Renal cortical epithelial cell (primary cell): ENCODE measurements at places on chromosomes 12 and 14.
A peak's percentile ranks its signal among the peaks of the same experiment; 100 is the strongest.

GRCh38 chr12:119864591-119864990 lies 12.5 kb downstream of the CIT start:
- no peak for DNase-seq

DNA sequence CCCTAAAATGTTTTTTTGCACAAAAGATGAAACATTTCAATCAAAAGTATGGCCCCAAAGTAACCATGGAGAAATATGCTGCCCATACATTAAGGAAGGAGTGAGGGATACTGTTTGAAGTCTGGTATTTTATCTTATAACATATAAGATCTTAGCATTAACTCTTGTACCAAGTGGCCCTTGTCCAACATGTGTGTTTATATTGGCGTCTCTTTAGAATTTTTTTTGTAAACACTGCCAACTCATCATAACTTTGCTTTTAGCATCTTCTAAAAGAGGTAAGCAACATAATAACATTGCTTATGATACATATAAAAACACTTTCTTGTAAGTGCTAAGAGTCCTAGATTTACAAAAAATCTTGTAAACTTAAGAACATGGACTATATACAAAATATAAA lies 419.7 kb downstream of the ADAMTS20 start:
- no peak for DNase-seq

DNA sequence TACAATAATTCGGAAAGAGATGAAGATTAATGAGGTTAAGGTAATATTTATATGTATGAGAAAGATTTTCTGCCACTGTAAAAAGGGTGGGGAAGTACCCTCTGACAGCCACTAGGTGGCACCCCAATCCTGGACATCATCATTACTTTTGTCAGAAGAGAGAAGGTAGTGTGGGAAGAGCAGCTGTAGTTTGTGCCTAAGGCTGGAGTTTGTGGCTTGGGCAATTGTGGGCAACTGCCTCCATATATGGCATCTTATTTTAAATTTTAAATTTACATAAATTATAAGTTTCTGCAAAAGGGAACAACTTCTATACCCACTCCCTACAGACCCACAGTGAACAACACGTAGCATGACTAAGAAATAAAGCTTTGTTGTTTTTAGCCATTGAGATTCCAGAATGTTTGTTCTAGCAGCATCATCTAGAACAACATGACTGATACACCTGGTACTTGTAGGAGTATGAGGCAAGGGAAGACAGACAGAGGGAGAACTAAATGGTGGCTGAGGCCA lies 34.4 kb upstream of the SYCP3 start:
- peak; percentile 54 for DNase-seq

DNA sequence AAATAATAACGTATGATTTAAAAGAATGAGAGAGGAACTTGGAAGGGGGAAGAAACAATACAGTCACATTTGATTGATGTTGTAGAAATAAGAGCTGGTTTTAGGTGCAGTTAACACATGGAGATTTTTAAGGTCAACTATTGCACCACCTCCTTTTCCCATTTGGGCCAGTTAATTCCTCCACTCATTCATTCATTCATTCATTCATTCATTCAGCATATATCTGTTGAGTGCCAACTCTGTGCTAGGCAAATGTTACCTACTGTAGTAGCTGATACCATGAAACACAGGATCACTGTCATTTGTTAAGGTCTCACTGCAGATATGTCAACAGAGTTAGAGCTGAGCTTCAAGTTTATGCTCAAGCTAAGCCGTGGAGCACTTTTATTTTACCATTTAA lies 115.7 kb upstream of the ARID2 start:
- DNase-seq = no peak

- peak; percentile 26 for DNase-seq
Measured at GRCh38 chr12:58314610-58315009, 373.2 kb downstream of the ATP23 start.

DNA sequence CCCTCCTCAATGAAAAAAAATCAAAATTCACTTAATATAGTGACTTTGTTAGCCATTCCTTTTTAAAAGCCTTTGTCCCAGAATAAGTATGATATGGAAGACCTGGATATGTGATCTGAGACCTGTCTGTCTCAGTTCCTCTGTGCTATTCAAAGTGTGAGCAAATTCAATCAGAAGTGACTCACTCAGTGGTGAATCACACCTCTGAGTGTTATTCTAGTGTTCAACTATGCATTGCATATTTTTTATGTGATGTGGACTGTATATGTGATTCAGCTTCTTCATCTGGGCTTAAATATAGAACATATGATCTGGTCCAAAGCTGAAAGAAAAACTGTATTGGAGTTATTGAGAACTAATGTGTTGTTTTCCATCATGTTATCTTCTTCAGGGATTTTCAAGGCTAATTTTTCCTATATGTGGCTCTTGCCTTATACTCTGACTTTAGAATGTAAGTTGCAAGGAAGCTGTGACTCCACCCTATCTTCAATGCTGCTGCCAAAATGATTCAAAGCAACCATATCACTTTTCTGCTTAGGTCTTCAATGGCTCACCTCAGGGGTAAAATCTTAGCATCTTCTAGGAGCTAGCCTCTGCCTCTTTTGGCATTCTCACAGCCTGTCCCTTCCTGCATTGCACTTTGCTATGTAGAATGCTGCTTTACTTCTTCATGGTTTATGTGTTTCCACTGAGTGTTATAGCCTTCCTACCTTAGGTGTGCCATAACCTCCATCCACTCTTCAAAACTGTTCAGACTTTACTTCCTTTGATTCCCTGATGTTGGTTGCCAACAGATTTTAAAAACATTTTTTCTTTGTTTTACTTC lies 169.8 kb downstream of the OTOGL start:
- DNase-seq = peak; percentile 90

- DNase-seq = no peak
Measured at GRCh38 chr14:100540141-100540925, 46.9 kb downstream of the BEGAIN start.

DNA sequence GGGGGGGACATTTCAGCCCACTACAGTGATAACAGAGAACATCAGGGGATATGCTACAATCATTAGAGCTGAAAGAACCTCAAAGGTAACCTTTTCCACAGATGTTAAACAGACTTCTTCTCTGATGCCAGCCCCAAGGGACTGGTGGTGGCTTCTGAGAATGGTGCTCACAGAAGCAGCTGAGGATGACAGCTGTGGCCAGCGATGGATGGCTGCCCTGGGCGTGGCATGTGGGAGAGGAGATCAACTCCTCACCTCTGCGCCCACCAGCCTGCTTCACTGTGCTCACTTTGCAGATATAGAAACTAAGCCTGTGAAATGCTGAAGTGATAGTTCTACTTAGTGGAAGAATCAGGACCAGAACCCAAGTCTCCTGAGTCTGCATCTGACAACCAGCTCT lies 33.0 kb downstream of the FOXN3 start:
- DNase-seq = no peak

GRCh38 chr12:22971701-22972191 lies 346.8 kb downstream of the ETNK1 start:
- no peak for DNase-seq

DNA sequence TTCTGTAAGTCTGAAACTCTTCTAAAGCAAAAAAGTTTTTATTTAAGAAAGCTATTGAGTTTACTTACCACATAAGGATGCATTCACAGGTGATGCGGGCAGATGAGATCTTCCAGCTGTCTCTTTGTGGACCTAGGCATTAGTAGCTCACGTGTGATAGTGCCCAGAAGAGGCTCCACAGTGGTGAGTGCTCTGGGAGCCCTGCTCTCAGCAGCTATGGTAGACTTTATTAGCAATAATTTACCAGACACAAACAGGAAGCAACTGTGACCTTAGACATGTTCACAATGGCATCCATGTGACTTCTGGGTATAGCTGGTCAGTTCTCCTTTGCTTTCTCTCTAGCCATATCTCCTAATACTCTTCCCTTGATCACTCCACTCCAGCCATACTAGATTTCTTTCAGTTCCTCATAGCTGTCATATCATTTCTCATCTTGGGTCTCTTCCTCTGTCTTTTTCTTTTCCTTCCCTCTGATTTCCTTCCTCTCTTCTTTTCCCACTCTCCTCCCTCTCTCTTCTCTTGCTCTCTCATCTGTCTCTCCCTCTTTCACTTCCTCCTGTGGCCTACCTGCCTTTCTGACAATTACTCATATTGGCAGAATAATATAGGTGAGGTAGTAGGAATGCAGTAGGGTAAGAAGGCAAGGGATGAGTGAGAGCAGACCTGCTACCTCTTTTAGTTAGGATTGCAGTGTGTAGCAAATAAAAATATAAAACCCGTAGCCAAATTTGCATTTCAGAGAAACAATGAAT lies 75.2 kb upstream of the SCAF11 start:
- DNase-seq = no peak

DNA sequence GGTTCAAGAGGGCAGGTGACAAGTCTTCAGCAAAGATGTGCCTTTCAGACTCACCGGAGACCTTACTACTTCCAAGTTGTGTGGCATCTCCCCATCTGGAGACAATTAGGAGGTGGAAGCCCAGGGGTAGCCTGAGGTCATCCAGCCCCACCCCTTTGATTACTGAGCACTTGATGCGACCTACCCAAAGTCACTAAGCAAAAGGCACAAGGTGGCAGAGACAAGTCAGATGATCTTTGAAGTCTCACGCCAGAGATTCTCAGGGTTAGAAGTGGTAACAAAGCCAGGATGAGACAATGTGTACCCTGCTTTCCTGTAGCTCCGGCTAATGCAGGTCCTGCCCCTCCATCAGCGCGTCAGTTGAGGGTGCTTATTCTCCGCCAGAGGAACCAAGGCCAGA lies 1.4 kb upstream of the FOXN3 start:
- no peak for DNase-seq

DNA sequence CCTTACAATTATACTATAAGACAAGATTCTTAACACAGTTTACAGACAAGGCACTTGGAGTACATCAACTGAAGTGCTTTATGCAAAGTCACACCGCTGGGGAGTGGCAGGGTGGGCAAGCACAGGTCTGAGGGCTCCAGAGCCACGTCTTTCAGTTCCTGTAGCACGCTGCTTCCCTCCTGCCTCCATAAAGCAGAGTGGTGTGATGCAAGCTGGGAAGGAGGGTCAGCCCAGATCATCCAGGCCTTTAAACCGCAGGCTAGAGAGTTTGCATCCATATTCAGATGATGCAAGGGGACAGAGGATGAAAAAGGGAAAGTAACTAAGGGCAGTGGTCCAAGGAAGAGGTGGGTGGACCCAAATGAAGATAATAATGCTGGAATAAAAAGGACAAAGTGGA lies 132.6 kb downstream of the ITPR2 start:
- no peak for DNase-seq

- DNase-seq = no peak
Measured at GRCh38 chr14:92704036-92704804, 44.2 kb downstream of the LGMN start.
